A549 treated with RU486 at 1 μM for 4 hours (cell line): ENCODE measurements at places on chromosomes 4 and X. TPM values are rescaled to one million over a fixed set of nuclear protein-coding genes. Genes with fewer than 3 reads are reported as not detected.

The ERAS gene
- 0.13 TPM in 1 of 5 replicates, not detected in the others for total RNA-seq

The FAM114A1 gene
- total RNA-seq, result 21.9 to 42.4 TPM (median 31.8 TPM) in 5 replicates

The NXF2 gene
- not detected in 5 replicates for total RNA-seq

The KLHL5 gene
- total RNA-seq, result 45.3 to 63.6 TPM (median 52.2 TPM) in 5 replicates

The ITIH6 gene
- not detected in 5 replicates for total RNA-seq

The MAPK10 gene
- 0.26 to 0.64 TPM (median 0.45 TPM) in 5 replicates for total RNA-seq

The GALNT7 gene
- 25.4 to 32.0 TPM (median 28.2 TPM) in 5 replicates for total RNA-seq

The FAM184B gene
- 0.03 to 0.05 TPM (median 0.03 TPM) in 4 of 5 replicates, not detected in the other for total RNA-seq

The CACNA1F gene
- not detected in 5 replicates for total RNA-seq

The NMU gene
- total RNA-seq, result 0.54 to 0.74 TPM (median 0.63 TPM) in 4 of 5 replicates, not detected in the other
